ENCODE measurements at places on chromosomes 5 and 9.

DNA sequence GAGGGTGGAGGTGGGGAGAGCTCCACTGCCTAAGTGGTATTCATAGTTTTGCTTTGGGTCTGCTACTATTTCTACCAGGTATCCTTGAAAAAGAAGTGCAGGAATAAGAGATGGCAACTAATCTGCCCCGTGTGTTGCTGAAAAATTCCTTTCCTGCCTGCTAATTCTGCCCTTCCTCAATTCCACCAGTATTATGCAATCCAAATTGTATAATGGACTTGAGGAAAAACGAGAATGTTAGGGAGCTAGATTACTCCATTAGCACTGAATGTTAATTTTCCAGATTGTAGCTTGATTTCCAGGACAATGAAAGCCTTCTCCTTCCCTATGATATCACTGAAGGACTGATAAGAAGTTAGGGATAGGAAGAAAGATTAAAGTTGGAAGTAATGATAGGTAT lies 16.9 kb downstream of the ADAM19 start:
- DNase-seq = no peak

- no peak for DNase-seq
These were observed 2.9 kb upstream of the RBM22 start for GRCh38 chr5:150703762-150704161.

DNA sequence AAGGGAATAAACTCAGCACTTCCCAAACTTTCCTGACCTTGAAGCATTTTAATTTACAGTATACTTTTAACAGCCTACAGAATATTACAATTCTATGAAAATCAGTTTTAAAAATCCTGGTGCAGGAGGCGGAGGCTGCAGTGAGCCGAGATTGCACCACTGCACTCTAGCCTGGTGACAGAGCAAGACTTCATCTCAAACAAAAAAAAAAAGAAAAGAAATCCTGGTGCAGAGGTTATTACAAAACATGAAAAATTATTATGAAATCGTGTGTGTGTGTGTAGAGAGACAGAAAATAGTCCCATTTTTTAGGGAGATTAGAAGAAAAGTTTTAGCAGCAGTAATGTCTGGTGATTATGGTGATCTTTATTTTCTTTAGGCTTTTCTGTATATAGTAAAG lies 26.9 kb downstream of the GOLPH3 start:
- no peak for DNase-seq

DNA sequence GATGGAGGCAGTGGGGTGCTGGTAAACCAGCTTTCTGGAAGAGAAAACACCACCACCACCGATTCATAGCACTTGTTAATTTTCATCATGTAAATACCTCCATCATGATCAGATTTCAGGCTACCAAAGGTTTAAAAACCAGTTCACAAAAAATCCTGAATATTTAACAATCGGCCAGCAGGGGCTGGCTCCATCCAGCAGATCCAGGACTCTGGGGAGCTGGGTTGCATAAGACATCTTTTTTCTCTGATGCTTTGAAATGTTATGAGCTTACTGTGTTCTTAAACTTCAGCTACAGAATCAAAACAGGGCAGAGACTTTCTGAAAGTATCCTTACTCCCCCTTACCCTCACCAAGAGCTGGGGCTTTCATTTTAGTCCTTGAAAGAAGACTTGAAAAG lies 14.6 kb upstream of the RNF183 start:
- DNase-seq = no peak

DNA sequence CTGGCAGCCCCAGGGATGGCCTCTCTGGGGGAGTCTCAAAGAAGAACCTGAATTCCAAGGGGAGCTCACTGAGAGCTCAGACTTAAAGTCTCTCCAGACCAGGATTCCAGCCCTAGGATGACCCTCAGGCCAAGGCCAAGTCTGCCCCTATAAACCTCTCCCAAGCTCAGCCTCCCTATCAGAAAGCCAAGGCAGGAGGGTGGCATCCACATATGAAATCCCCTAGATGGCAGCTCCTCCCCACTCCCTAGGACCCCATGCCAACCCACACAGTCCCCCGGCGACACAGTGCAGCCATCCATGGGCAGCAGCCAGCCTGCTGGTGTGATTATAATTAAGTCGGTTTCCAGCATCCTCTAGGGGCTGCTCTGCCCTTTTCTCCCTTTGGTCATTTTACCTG lies 269.9 kb downstream of the CDK5RAP2 start:
- DNase-seq = no peak

DNA sequence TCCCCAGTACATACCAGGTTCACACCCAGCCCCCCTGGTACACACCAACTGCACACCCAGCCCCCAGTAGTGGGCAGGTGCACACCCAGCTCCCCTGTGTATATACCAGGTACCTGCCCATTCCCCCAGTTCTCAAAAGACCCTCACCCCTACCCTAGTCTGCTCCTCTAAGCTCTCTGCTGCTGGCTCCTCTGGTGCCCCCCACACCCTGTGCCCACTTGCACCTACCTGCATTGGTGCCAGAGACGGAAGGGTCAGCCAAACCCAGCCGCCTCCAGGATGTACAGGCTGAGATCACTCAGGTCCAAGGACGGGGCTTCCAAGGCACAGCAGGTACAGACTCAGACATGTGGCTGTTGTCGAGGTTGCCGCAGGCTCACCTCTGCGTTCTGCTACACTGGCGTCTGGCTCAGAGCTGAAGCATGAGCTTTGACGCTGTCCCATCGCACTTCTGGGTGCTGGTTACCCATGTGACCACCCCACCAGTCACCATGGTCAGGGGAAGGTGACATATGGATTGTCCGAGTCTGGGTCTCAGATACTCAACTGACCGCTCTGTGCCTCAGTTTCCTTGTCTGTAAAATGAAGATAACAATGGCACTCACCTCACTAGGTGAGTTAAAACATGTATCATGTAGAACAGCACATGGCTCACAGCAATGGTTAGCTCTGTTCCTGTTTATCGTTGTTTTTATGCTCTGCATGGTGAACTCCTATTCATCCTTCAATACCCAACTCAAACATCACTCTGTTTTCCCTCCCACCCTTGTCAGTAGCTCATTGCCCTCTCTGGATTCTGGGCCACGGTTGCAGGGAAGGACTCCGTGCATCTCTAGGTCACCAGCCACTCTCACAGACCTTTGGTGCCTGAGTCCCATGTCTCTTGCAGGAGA lies 45.3 kb upstream of the SUSD3 start:
- DNase-seq = no peak

DNA sequence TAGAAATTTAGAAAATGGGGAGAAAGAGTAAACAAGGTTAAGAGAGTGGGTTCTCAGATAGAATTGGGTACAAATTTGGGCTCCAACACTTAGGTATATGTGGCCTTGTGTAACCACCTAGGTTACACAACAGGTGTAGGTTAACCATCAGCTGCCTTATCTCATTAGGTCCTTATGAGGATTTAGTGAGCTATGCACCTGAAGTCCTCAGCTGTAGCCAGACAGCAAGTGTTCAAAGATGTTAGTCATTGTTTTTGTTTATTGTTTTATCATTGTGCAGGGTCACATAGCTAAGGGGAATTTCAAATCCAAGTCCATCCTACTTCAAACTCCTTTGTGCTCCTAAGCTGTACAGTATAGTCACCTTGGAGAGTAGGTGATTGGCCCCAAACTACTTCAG lies 970 bp upstream of the TRIM32 start:
- no peak for DNase-seq

DNA sequence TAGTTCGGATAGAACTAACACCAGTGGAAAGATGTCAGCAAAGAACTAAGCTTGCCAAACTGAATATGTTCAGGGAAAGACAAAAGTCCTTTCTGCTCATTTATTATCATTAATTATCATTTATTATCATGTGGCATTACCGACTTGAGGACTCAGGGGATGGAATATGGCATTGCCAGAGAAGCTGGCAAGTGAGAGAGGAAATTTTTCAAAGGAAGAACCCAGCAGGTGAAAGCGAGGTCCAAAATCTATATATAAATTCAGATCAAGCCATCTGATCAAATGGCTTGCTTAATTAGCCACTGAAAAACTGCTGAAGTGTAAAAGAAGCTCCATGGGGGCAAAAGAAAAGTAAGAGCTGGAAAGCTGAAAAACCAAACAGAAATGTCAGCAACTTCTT lies 1049.6 kb upstream of the SEMA6A start:
- DNase-seq = no peak

GRCh38 chr9:96574931-96575351 lies 44.7 kb downstream of the CDC14B start:
- no peak for DNase-seq

DNA sequence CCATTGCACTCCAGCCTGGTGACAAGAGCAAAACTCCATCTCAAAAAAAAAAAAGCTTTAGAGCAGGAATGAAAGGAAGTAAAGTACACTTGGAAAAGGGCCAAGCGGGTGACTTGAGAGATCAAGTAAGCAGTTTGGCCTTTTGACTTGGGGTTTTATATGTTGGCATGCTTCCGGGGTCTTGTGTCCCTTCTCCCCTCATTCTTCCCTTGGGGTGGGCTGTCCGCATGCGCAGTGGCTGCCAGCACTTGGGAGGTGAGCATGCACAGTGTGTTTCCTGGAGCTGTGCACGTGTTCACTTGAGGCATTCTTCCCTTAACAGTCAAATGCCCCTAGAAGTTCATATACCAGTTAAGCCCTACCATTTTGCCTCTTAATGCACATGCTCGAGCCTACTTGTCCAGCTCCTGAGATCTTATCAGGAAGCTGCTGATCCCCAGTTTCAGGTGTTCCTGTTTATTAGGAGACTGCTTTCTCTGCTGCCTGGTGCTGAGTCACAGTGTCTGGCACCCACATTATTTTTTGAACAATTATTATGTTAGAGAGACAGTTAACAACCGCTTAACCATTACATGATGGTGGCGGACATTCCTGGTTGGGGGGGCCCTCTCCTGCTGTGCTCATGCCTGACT lies 32.6 kb upstream of the PRRC2B start:
- peak; percentile 53 for DNase-seq

- no peak for DNase-seq
These were observed 30.4 kb downstream of the CAMK4 start for GRCh38 chr5:111254613-111255012.

DNA sequence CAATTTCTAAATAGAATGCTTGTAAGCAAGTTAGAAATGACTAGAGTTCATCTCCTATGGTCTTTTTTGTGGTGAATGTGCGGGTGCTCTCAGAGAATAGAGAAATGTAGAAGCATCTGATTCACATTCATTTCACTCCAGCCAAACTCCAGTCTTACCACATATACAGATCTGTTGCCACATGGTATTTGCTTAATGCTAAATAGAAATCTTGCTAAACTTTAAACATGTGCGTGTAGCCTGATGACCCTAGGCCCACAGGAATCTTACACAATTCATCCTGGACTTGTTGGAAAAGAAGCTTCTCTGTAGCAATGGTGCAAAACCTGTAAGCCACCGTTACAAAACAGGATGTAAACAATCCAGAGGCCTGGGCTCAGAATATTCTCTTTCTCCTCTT lies 135.2 kb downstream of the PCSK1 start:
- no peak for DNase-seq

DNA sequence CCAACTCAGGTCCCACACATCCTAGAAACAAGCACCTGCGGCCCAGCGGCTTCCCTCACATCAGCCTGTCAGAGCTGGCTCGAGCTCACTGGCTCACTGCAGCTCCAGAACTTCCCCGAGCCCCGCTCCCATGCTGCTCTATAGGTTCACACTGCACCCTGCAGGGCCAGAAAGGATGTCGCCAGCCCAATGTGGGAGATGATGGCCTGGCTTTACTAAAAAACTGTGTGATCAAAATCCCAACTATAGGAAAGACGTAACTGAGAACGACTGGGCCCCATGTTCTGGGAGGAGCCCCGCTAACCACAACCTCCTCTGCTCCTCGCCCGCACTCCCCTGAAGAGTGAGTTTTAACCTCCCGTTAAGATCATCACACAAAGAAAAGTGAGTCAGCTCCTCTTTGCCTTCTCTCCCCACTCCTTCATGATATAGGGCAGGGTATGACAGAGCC lies 4.6 kb downstream of the SURF4 start:
- DNase-seq = peak; percentile 70
